ENCODE measurements at places on chromosomes 2 and 18.

DNA sequence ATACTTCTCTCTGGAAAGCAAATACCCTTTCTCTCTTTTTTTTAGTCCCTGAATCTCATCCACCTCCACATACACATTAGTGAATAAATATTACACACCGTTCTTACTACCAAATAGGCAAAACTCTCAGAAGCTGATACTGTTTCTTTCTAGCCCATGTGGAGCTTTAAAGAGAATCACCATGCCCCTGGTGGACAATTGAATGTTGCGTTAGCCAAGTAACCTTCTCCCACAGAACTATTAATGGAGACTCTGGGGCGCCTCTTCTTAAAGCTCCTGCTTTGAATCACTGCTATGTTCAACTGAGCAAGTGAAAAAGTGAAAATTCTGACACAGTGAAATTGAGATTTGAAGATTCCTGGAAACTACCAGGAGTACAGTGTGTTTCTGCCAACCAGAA is 522.8 kb upstream of the CDH7 start:
- no peak for DNase-seq

GRCh38 chr18:60146220-60146960 is 226.2 kb downstream of the MC4R start:
- DNase-seq, result no peak

DNA sequence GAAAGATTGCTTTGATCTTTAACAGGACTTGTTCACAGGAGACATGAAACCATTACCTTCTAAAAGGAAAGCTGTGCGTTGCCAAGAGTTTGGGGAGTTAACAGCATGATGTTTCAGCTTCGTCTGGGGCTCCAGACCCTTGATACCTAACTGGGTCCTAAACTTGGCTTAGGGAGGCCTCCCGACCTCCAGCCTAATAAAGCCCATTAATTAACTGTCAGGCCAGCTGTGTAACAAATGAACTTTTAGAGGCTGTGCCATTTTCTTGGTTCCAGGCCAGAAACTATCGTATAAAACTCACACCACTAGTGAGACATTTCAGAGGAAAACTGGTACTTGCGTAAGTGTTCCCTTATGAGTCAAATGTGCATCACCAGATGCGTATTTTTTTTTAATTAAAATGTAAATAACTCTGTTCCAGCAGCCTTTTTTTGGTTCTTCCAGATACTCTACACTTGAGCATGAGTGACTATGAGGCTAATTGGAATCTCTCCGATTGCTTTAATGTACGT is 236.5 kb downstream of the BCL2 start:
- no peak for DNase-seq

GRCh38 chr2:222352981-222353380 is 54.2 kb upstream of the PAX3 start:
- DNase-seq, result no peak

GRCh38 chr2:120520929-120521912 is 175.3 kb downstream of the INHBB start:
- no peak for DNase-seq

DNA sequence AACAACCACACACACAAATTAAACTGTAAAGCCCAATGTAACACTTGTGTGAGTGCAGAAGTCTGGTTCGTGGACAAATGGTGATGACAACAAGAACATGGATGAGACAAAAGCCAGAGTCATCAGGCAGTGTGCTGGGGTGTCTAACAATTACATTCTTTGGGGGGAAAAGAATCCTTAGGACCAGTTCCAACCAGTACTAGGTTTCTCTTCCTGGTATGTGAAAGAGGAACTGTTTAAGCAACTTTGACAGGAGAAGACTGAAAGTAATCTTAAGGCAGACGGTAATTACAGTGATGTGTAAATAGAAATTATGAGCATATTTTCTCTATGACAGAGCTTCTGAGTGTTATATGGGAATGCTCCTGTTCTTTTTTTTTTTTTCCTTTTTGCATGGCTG is 133.4 kb downstream of the AFF3 start:
- no peak for DNase-seq

DNA sequence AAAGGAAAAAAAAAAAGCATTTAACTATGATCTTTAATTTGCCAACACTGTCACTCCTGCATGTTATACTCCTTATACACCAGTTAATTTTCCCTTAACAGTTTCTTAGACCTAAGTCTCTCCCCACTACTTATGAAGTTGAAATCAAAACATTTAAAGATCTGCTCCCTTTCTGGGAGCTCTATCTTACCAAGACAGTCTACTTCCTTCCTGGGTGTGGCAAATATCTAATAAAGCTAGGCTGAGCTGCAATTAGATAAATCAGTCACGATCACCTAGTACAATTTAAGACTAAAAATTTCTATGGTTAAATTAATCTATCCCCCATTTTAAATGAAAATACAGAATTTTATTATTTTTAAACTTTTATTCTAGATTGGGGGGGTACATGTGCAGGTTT is 33.4 kb downstream of the PUM2 start:
- DNase-seq, result no peak

DNA sequence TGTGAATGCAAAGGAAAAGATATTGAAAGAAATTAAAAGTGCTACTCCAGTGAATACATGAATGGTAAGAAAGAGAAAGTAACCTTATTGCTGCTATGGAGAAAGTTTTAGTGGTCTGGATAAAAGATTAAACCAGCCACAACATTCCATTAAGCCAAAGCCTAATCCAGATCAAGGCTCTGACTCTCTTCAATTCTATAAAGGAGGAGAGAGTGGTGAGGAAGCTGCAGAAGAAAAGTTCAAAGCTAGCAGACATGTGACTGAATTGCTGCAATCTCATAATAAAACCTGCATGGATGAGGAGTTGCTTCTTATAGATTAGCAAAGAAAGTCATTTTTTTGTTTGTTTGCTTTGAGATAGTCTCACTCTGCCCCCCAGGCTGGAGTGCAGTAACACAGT is 130.2 kb downstream of the DNAH6 start:
- no peak for DNase-seq

DNA sequence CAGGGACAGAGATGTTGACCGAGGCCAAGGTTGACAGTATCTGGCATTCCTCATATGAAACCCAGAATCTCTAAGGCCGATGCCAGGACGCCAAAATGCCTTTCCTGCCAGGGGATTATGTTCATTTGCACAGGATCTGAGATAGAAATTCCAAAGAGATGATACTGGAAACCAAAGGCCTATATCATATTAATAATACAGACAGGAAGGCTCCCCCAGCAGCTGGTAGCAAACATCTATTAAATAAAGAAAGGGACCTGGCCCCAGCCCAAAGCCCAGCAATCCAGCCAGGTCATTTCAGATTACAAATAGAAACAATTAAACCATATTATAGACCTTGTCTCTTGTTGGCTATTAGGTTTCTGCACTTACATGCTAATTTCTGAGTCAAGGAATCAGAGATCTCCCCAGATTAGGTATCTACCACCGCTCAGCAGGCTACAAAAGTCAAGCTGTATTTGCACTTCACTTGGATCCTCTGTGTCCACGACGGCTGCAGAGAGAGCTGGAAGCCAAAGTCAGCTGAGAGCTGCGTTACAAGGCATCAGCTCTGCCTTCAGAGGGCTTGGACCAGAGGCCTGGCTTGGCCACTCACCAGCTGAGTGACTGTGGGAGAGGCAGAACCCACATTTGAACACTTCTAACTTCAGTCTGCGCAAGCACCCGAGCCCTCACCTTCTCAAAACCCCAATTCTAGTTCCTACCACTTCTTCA is 269.3 kb upstream of the SIX2 start:
- no peak for DNase-seq

DNA sequence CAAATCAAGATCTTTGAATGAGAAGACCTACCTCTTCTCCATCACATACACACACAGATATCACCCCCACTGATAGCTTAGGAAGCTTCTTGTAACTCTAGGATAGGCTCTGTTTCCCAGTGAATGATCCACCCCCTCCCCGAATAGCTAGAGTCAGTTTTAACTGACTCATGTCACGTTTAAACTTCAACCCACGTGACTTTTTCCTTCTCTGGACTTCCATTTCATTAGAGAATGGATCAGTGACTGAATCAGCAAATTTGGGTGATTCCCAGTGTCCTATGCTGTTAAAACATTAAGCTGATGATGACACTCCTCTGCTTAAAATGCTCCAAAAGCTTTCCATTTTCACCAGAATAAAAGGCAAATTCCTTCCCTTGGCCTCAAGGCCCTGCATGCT is 185.9 kb upstream of the LHCGR start:
- no peak for DNase-seq

- DNase-seq, result no peak
These were observed 193.0 kb downstream of the ACTR3 start for GRCh38 chr2:114082731-114083433.

DNA sequence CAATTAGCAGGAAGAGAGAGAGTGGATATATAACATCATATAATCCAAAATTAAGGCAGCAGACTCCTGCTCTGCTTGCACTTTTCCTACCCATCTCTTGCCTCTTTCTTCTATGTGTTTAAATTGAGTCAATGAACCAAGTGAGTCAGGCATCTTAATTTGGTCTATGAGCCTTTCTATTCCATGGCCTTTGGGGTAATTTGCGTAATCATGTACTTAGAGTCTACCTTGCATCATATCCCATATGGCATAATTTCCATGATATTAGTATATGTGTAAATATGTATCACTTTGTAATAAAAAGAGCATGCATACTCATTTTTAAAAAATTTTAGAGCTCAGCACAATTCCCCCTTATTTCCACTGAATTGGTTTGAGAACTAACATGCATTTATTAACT is 555.2 kb downstream of the STK39 start:
- DNase-seq, result no peak

DNA sequence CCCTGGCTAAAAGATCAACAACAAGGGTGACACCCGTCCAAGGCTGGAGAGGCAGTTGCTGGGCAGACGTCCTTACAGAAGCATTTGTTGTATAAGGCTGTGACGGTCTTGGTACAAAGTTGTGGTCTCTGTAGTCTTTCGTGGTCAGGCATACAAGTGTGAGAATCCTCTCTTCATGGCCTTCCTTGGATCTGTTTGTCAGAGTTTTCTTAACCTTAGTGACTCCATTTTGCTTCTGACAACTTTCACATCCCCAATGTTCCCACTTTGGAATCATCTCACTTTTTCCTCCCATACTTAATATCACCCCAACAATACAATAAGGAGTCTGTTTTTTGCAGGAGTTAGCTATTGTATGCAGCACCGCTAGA is 72.7 kb upstream of the ZCCHC2 start:
- DNase-seq, result no peak

DNA sequence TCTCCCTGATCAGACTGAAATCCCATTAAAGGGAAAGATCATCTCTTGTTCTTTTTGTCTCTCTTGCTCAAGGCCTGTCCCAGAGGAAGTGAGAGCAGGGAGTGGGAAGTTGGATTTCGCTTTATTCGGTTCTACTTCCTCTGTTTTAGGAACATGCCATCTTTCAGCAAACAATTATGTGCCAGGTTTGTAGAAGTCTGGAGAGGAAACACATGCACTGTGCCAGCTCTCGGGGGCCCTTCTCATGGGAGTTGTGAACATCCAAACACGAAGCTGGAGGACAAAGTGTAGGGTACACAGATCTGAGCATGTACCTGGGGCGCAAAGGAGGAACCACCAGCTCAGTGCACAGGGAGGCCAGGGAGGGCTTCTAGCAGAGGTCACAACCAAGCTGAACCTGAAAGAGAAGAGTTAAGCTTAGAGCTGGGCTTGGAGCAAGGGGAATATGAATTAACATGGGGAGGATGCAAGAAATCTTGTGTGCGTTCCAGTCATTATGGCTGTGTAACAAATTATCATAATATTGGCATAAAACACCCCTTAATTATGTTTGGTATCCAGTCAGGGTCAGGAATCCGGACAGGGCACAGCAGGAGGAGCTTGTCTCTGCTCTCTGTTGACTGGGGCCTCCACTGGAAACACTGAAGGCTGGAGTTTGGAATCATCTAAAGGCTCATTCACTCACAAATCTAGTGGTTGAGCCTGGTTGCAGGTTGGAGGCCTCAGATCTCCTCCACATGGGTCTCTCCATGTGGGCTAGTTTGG is 128.6 kb downstream of the ZFP36L2 start:
- DNase-seq, result no peak

- DNase-seq, result no peak
These were observed 510.6 kb downstream of the ERBB4 start for GRCh38 chr2:212027681-212028628.

DNA sequence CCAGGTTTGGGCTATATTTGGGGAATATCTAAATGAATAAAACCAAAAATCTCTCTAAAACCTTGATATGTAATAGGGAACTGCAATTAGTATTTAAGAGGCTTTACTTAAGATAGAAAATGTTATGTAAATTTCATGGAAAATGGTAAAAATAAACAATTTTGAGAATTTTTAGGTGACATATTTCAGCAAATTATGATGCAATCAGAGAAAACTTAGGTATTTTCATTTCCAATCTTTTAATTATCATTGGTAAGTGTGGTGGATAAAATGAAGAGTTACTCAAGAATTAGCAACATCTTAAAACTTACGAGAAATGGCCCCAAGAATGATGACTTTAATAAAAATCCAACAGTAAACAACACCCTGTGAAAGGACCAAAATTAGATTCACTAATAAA is 571.4 kb downstream of the ERBB4 start:
- DNase-seq, result no peak

GRCh38 chr2:16129716-16130540 is 189.6 kb downstream of the MYCN start:
- DNase-seq, result no peak

DNA sequence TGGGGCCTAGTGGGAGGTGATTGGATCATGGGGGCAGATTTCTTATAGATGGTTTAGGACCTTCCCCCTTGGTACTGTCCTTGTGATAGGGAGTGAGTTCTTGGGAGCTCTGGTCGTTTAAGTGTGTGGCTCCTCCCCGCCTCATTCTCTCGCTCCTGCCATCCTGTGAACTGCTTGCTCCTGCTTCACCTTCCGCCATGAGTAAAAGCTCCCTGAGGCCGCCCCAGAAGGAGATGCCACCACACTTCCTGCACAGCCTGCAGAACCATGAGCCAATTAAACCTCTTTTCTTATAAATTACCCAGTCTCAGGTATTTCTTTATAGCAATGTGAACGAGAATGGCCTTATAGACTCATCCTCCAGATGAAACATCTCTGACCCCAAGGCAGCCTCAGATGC is 101.5 kb downstream of the KCNF1 start:
- DNase-seq, result no peak

DNA sequence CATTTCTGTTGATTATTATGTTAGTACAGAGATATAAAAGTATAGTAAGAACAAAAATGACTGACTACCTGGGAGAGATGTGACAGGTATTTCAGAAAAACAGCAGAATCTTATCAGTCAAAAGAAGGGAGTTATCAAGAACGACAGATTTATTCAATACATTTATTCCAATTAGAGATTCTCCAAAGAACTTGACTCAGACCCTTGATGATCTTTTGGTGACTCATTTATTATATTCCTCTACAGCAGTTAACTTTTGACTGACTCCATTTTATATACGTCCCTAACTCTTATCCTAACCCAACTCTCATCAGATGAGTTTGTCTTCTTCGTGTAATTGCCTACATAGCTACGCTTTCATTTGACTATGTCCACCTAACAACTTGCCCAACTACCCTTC is 91.1 kb downstream of the C2orf74 start:
- DNase-seq, result no peak

- no peak for DNase-seq
These were observed 118.4 kb downstream of the ETAA1 start for GRCh38 chr2:67515538-67515937.

GRCh38 chr2:182252534-182252933 is 174.3 kb downstream of the PDE1A start:
- DNase-seq, result no peak

- DNase-seq, result no peak
These were observed 133.0 kb downstream of the CCDC178 start for GRCh38 chr18:33307520-33307919.

- no peak for DNase-seq
These were observed 92.6 kb upstream of the FAM117B start for GRCh38 chr2:202542142-202542541.

Data from stimulated activated CD4-positive, alpha-beta T cell treated with anti-CD3 and anti-CD28 coated beads, Interleukin-1b, Interleukin-23, amount 100 ng/mL, for 1 hour (primary cell).